ENCODE measurements at places on chromosomes 11 and 22. TPM values are rescaled to one million over a fixed set of nuclear protein-coding genes. Genes with fewer than 3 reads are reported as not detected.

- DNase-seq = no peak
Measured at GRCh38 chr22:41831828-41832552, 915 bp upstream of the SREBF2 start.

DNA sequence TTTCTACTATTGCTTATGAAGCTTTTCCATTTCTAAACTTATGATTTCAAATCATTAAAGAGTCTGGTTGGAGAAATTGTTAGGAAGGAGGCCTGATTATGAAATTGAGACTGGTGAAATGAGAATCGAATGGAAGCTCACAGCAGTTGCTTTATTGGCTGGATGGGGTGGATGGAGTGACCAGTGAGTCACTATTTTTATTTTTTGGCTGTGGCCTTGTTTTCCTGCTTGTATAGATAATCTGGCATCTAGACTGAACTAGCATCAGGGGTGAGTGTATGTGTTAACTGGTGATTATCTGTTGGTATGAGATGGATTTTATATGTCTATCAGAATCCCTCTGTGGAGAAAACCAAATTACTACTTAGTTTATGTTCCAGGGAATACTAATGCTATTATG lies 36.2 kb downstream of the UVRAG start:
- no peak for DNase-seq

GRCh38 chr22:43520632-43521039 lies 108.8 kb downstream of the MPPED1 start:
- no peak for DNase-seq

GRCh38 chr11:46347637-46348311 lies 511 bp downstream of the DGKZ start:
- peak; percentile 42 for DNase-seq

The CNTF gene
- total RNA-seq = 1.6 TPM

DNA sequence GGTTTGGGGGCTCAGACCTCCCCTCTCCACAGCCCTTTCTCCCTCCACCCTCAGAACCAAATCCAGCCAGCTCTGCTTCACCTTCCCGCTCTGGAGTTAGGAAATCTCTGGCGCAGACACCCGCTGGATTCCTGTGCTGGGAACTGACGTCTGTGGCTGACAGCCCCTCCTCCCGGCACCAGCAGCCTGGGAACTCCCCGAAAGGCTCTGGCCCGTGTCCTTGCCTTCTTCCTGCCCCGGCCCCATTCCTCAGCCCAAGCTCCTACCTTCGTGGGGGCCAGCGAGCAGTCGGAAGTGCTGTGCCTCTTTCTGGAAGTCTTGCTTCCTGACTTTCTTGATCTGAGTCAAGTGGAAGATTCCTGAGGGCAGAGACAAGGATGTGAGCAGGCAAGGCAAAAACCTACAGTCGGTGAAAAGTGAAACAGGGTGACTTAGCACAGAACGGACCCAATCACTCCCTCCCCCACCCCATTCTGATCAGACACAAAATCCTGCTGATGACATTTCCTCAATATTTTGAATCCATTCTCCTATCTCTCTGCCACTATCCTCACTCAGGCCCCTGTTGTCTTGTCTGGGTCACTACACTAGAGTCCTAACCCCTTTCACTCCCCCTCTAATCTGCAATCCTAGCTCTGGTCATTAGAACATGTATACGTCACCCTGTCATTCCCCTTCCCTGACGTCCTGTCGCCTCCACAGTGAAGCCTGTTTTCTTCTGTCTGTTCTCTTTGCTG lies 34.1 kb downstream of the CHRDL2 start:
- no peak for DNase-seq

The PRG3 gene
- total RNA-seq = not detected

The A4GALT gene
- not detected for total RNA-seq

- no peak for DNase-seq
Measured at GRCh38 chr11:88059326-88059725, 115.9 kb downstream of the RAB38 start.

DNA sequence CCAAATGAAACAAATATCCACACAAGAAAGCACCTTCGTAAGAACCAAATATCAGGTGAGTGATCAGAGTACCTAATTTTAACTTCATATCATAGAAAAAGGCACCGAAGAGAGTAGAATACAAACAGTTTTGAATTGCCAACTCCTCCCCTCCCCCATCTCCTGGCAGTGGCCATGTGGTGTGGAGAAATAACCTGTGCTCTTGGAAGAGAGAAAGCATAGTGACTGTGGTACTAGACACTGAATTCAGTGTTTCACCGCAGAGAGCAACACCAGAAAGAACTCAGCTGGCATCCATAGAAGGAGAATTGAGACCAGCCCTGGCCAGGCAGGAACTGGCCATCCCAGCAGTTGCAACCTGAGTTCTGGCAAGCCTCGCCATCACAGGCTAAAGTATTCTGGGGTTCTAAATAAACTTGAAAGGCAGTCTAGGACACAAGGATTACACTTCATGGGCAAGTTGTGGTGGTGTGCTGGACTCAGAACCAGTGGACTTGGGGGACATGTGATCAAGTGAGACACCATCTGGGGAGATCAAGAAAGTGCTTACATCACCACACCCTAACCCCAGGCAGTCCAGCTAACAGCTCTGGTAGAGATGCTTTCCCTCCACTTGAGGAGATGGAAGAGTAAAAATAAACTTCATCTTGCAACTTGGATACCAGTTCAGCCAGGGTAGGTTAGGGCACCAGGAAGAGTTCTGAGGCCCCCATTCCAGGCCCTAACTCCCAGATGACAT lies 1003.2 kb downstream of the NTM start:
- no peak for DNase-seq

The MS4A15 gene
- not detected for total RNA-seq
